ENCODE measurements at places on chromosomes 4 and X.

DNA sequence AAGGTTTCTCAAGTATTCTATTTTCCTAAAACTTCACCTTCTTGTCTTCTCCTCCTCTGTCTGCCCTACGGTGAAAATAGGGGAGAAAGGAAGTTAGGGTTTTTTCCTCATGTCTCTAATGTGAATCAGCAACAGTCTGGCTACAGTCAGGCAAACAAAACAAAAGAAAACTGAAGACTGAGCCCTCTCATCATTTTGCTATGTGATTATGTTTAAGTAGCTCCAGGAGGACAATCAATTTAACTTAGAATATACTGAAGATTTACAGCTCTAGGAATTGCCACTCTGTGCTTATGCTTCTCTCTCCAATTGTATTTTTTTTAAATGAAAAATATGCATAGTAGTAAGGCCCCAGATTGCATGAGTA is 316.2 kb downstream of the GPAT3 start:
- DNase-seq: no peak

DNA sequence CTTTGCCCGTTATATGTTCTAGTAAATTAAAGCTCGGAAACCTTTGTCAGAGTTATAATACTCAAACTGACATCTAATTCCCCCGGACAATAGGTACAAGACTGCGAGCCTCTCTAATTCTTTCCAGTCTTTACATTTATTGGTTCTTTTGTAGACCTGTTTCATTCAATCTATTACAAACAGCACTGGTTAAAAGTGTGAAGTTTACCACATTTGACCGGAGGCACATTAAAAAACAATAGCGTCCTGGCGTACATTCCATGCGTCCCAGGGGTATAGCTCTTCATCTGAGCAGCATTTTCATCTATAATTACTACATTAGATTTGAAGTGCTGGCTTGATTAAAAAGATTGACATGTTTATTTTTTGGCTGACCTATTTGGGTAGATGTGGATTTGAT is 49.9 kb upstream of the TENM3 start:
- no peak for DNase-seq

GRCh38 chr4:123545667-123546572 is 149.3 kb downstream of the SPRY1 start:
- DNase-seq: no peak

DNA sequence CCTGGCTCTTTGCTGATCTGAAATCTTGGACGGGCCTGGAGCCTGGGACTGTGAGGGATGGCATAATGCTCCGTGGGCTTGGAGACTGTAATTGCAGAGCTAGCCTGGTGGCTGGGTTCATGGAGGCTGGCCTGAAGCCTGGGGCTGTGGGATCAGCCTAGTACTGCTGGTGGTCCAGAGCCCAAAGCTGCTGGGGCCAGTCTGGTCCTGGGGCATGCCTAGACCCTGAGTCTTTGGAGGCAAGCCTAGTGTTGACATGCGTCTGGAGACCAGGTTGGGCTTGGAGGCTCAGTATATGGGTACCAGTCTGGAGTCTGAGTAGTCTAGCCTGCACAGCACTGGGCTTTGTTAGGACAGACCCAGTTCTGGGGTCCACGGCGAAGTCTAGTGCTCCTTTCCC is 172.0 kb upstream of the ZC4H2 start:
- DNase-seq: no peak

- DNase-seq: peak; percentile 23
Measured at GRCh38 chr4:184762100-184762499, 28.2 kb upstream of the CENPU start.

GRCh38 chrX:37904833-37905232 is 57.5 kb upstream of the DYNLT3 start:
- DNase-seq: no peak

GRCh38 chrX:53438174-53438831 is 4.1 kb upstream of the HSD17B10 start:
- no peak for DNase-seq

DNA sequence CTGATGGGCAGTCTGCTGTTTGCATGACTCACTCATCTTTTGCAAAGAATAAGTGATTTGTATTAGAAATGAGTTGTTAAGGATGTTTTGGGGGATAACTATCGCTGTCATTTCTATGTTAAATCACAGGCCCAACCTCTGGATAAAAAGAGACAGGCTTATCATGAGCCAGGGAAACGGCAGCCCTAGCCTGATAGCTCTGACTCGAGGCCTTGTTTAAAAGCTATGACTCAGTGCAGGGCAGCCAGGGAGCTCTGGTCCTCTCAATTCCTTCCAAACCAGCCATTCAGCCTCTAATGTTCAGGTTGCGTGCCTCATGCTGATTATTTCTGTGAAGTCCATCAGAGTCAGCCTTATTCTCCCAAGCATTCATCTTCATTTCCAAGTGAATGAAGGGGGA is 305.9 kb upstream of the HAND2 start:
- DNase-seq: no peak

DNA sequence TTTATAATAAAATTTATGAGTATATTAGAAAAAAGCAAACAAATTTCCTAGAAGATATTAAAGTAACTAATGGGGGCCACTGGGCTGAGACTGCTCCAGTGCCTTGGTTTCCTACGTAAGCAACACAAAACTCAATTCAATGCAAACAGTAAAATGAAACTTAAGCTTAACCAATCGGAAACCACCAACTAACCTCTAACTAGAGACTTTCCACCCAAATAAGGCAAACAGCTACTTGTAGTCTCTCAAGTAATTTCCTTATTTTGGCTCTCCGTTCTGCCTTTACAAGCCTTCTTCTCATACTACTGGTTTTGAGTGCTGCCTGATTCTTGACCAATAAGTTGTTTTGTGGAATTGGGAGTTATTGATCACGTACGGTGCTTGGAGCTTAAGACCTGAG is 167.3 kb upstream of the VEGFC start:
- no peak for DNase-seq

DNA sequence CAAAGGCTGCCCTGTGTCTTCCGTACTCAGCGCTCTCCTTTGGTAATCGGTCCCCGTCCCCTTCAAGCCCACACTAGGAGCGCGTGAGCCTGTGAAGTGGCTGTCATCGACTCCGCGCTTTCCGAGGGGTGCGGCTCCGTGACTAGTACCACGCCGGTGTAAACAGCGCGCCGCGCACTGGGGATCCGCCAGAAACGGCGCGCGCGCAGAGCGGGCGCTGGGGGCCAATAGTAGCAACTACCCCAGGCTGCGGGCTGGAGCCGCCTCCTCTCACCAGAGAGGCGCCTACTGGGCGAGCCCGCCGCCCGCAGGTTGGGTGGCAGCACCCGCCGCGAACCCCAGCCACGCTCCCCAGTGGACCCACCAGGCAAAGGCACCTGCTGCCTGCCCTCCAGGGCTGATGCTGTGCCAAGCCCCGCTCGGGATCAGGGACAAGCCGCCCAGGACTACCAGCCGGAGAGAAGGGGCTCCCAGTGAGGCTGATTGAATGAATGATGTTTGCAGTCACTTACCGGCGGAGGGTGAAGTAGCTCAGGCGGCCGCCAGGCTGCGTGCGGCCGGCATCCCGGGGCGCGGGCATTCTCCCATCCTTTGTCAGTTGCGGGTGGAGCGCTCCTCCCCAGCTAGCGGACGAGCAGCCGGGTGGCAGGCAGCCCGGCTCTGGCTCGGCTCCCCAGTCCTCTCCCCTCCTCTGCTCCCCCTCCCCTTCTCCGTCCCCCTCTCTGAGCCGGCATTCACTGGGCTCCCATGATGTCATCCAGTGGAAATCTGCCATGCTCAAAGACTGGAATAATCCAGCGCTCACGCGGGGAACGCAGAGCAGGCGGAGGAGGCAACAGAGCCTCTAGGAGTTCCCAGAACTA is 370.3 kb upstream of the SMIM31 start:
- no peak for DNase-seq

Measured in CD4-positive, alpha-beta T cell treated with Interleukin-4 for 1 hour (primary cell).